ENCODE measurements at places on chromosomes 5 and 9.

- no peak for DNase-seq
These were observed 59.8 kb upstream of the SNX2 start for GRCh38 chr5:122715095-122715494.

DNA sequence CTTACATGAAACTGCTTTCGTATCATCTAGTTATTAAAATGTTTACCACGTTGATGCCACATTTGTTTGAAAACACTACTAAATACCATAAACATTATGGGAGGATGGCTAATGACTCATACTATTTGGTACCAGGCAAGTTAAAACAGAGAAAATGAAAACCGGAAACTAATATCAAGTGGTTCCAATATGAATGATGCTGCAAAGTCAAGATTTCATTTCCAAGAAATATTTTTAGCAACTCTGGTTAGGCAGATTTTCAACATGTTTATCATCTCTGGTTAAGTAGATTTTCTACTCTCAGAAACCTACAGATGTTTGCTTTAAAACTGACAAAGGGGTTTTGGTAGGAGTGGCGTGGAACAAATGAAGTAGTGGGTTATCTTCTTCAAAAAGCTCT lies 4.9 kb upstream of the F2R start:
- DNase-seq = no peak

- DNase-seq = no peak
These were observed 91.2 kb downstream of the RFK start for GRCh38 chr9:76302947-76303550.

GRCh38 chr5:1965925-1966324 lies 83.2 kb upstream of the IRX4 start:
- DNase-seq = no peak

GRCh38 chr5:105263515-105263914 lies 1700.9 kb upstream of the NUDT12 start:
- DNase-seq = no peak

GRCh38 chr9:98287384-98287783 lies 31.9 kb upstream of the TBC1D2 start:
- DNase-seq = no peak

DNA sequence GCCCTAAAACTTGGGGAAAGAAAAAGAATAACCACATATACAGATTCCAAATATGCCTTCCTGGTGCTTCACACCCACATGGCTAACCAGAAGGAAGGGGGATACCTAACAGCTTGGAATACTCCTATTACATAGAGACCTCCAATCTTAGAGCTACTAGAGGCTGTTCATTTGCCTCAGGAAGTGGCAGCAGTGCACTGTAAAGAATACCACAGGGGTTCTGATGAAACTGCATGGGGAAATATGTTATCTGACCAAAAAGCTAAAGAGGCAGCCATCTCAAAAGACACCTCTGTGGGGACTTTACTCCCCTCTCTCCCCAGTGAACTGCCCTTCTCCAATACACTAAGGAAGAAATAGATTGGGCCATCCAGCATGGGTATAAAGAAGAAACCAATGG lies 66.4 kb downstream of the CDKN2A start:
- DNase-seq = no peak

- DNase-seq = no peak
These were observed 194.9 kb downstream of the PALM2AKAP2 start for GRCh38 chr9:109974918-109975276.

DNA sequence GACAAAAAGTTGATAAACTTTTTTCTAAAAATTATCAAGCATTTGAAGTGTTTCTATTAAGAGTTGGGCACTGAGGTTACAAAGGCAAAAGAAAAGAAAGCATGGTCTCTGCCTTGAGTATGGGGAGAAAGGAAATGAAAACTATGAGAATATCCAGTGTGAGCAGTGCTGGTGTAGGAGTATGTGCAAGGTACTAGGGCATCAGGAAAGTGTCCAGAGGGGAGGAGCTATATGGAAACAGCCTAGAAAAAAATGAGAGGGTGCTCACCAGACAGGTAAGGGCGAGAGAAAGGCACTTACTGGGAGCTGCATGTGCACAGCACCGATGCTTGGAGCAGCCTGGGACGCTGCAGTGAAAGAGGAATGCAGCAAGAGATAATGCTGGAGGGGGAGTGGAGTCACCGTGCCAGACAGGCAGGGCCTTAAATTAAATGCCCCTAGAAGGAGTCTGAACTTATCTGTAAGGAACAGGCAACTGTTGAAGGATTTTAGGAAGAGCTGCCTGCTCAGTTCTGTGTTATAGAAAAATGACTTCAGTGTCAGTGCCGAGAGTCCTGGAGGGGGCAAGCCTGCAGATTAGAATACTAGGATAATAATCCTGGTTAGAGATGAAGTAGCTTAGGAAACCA lies 14.0 kb downstream of the MCC start:
- DNase-seq = no peak

DNA sequence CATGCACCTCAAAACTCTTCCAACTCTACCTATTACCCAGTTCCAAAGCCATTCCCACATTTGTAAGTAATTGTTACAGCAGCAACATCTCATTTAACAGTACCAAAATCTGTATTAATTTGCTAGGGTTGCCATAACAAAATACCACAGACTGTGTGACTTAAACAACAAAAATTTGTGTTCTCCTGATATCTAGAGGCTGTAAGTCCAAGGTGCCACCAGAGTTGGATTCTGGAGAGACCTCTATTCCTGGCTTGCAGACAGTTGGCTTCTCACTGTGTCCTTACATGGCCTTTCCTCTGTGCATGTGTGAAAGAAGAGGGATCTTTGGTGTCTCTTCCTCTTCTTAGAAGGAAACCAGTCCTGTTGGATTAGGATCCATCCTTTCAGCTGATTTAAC lies 203.8 kb upstream of the PIK3R1 start:
- DNase-seq = no peak

DNA sequence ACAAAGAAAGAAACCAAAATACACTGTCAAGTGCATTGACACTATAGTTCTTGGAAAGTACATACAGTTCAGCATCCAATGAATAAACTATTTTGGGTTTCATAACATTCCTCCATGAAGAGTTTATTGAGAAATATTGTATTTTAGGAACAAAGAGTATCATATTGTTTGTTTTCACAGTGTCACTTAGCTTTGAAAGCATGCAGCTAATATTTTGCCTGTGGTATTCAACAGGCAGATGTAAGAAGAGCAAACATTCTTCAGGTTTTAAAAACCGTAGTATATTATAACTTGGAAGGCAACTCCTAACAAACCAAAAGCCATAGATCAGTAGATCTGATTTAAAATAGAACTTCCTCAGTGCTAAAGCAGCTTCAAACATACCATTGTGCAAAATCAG lies 4.5 kb downstream of the PRELID2 start:
- no peak for DNase-seq

- DNase-seq = no peak
These were observed 107.6 kb downstream of the PLPP1 start for GRCh38 chr5:55427157-55427556.

GRCh38 chr5:141838326-141839014 lies 39.7 kb downstream of the PCDH1 start:
- no peak for DNase-seq

- no peak for DNase-seq
These were observed 33.2 kb upstream of the CYFIP2 start for GRCh38 chr5:157232706-157233105.

DNA sequence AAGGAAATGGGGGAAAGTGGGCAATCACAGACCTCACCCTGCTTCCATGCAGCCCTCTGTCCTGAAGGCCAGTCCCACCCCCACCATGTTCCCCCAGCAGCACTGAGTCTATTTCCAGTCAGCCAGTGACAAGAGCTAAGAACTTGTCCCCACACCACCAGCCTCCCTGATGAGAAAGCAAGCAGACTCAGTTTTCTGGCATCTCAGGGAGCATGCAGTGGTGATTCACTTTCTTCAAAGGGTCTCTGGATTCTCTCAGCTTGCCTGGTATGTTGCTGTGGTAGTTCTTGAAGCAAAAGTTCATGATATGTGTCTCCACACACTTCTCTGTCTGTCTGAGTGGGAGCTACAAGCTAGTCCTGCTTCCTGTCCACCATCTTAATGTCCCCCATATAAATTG lies 799.9 kb upstream of the TYRP1 start:
- no peak for DNase-seq

- DNase-seq = no peak
These were observed 259.1 kb downstream of the ARHGAP26 start for GRCh38 chr5:143029293-143029692.

DNA sequence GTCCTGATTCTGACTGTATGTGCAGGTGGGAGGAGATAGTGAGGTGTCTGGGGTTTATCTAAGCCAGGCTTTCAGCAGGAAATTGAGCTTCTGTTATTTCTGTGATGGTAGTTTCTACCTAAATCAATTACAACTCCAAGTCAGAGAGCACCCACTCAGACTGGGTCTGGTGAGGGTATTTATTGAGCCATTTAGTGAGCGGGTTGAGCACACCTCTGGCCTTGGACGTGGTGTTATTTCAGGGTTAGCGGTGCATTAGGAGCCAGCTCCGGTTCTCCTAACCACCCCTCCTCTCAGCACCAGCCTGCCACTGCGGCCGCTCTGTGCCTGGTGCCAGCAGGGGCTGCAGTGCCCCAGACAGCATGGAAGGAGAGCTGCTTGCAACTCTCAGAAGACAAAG lies 238.9 kb downstream of the CACNA1B start:
- DNase-seq = no peak

DNA sequence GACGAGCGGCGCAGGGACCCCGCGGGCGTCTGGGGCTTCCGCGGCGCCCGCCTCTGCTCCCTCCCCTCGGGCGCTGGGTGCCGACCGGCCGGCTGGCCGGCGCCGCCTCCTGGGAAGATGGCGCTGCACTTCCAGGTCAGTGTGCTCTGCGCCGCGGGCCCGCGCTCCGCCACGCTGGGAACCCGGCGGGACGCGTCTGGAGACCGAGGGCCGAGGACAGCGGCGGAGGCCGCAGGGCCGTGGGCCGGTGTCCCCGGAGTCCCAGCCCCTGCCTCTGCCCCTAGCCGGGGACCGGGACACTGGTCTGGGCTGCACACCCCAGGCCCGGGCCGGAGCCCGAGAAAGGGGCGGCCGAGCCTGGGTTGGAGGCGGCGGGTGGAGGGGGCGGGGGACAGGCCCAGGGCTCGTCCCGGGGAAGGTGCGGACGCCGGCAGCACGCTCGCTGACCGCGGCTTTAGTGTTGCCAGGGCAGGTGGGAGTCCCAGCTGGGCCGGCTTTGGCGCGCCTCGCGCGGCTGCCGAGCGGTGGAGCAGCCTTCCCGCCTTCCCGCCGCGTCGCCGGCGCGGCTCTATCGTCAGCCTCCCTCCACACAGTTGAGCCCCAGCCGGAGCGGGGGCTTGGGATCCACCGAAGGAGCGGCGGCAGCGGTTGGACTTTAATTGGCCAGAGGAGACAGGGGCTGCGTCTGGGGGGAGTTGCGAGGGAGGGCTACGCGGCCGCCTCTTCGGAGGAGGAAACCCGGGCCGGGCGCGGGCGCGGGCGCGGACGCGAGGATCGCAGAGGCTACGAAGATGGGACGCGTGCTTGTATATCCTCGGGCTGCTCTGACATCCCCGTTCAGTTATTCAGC lies at the start of gene RANBP17:
TSS of gene RANBP17 (plus strand) at position 102 of the 850 bp plus-strand sequence.
- peak; percentile 55 for DNase-seq

- no peak for DNase-seq
These were observed 137.2 kb upstream of the ZNF608 start for GRCh38 chr5:124883681-124884080.

DNA sequence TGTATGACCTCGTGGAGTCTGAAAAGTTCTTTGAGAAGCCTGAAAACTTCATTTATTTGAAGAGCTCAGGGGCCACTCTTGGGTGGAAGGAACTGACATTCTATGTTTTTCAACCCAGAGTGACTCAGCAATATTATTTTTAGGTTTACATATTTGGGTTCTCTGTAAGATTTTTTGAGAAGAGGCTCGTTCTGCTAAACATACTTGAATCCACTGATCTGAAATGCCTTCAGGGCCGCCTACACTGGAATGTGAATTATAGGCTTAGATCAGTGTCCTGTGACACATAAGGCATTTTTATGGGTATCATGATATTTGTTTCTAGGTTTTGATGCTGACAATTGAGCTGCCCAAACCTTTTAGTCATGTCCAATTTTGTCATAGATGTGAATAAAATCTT lies 86.2 kb downstream of the PSAT1 start:
- peak; percentile 6 for DNase-seq

- no peak for DNase-seq
These were observed 189.5 kb downstream of the SEC61B start for GRCh38 chr9:99411479-99412115.

DNA sequence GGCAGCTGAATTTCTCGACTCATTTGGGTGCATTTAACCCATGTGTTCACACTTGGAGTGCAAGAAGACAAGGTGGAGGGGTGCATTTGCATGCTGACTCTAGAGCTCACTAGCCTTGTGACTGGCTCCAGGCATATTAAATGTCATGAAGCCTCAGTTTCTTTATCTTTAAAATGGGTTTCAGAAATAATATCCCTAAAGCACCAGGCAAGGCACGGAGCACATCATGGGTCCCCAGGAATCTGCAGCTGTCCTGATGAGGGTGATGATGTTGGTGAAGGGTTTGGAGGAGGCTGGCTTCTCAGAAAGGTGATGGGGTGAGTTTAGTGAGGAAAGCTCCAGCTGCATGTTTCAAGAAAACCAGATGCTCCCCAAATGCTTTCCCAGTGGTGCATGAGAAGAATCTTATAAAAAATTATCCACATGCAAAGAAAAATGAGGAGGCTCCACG lies 14.8 kb downstream of the STC2 start:
- DNase-seq = no peak

DNA sequence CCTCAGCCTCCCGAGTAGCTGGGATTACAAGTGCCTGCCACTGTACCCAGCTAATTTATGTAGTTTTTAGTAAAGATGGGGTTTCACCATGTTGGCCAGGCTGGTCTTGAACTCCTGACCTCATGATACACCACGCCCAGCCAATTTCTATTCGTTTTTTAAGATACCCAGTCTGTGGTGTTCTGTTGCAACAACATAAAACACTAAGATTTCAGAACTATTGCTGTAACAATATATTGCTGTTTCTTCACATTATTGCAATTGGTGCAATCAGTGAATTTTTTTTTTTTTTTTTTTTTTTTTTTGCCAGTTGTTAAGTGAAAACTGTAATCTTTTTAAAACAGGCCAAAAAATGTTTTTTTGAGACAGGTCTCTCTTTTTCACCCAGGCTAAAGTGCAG lies 9.9 kb downstream of the SRP19 start:
- DNase-seq = no peak

- no peak for DNase-seq
These were observed 196.6 kb downstream of the GNA14 start for GRCh38 chr9:77451507-77451906.

GRCh38 chr5:172077664-172078425 lies 71.4 kb upstream of the FBXW11 start:
- no peak for DNase-seq

GRCh38 chr9:113587471-113588031 lies 124.0 kb downstream of the RGS3 start:
- no peak for DNase-seq

GRCh38 chr9:96519787-96520186 lies 69.8 kb downstream of the HABP4 start:
- no peak for DNase-seq

DNA sequence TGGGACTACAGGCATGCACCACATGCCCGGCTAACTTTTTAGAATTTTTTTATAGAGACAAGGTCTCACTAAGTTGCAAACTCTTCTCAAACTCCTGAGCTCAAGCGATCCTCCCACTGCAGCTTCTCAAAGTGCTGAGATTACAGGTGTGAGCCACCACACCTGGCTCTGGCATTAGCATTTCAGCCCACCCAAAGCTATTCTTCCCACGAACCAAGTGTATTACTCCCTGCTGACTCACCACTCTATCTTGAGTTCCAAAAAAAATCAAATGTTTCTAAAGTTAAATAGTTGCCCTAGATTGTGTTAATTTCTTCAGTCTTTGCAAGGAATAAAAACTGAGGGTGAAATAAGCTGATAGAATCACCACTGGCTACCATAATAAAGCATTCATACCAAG lies 205.5 kb downstream of the ARRDC3 start:
- DNase-seq = no peak
